Colonic mucosa (tissue), 4 donors: ENCODE measurements at places on chromosomes 3 and 15. TPM values are rescaled to one million over a fixed set of nuclear protein-coding genes. Genes with fewer than 3 reads are reported as not detected.

AGBL1 gene
- total RNA-seq = 0.10 TPM

CADM2 gene
- 2.8 TPM for total RNA-seq

GOLGA8R gene
- 0.54 TPM for total RNA-seq

CHCHD4 gene
- 14.5 TPM for total RNA-seq

FAM240A gene
- total RNA-seq = not detected

SLMAP gene
- total RNA-seq = 124 TPM

PIGZ gene
- total RNA-seq = 63.7 TPM

CHRD gene
- total RNA-seq = 2.0 TPM

GRCh38 chr3:158539414-158540014 lies 31.5 kb upstream of the MLF1 start:
- H3K27me3 ChIP-seq = no peaks in the 10 kb centered on the region
- no peaks in the 10 kb centered on the region for H3K4me1 ChIP-seq
- no peak overlapping the region for H3K4me3 ChIP-seq
- H3K36me3 ChIP-seq = no peaks in the 10 kb centered on the region
- peak; percentile 47 for DNase-seq

GRCh38 chr15:94582368-94582767 lies 351.0 kb downstream of the MCTP2 start:
- H3K36me3 ChIP-seq = no peaks in the 10 kb centered on the region
- H3K27me3 ChIP-seq = no peaks in the 10 kb centered on the region
- H3K4me1 ChIP-seq = no peaks in the 10 kb centered on the region
- DNase-seq = peak; percentile 20

DNA sequence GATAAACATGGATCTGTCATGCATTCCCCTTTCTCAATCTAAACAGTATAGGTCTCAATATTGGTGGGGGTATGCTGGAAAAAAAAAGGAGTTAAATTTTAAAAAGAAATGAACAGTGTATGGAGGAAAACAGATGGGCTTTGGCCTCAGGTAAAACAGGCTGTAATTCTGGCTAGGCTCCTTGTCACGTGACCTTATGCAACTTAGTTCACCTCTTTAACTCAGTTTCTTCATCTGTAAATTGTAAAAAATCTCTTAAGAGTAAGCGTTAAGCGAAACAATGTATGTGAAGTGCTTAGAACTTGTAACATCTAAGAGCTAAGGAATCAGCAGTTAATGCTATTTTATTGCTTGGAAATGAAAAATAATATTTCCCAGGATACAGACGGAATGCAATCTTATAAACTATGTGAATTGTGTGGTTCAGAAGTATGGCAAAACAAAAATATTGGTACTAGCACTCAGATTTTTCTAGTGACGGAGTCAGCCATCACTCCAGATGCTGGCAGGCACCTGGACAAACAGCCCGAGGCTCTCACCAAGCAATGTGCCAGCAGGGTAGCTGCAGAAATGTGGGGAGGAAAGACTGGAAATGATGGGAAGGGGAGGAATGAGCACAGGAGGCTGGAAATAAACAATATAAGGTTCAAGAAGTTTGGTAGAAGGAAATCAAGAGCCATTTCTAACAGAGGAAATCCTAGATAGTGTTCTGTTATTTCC lies 172.8 kb downstream of the USP13 start:
- H3K27ac ChIP-seq = no peak overlapping the region
- H3K36me3 ChIP-seq = no peaks in the 10 kb centered on the region
- H3K4me3 ChIP-seq = no peak overlapping the region
- H3K4me1 ChIP-seq = no peaks in the 10 kb centered on the region

DNA sequence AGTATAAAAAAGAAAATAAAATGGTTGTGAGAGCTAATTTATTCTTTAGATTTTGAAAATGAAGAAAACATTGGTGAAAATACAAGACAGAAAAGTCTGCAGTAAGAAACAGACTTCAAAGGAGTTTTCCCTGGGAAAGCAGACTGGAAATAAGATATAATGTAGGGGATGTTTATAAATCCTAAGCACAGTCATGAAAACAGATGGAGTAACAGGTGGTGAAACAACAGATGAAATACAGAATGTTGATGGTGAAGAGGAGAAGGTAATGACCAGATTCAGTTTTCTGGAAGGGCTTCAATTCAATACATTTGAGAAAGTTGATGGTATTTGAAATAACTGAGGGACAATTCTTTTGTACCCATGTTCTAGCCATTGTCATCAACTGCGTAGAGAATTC lies 353.9 kb downstream of the CHL1 start:
- no peaks in the 10 kb centered on the region for H3K27me3 ChIP-seq
- no peaks in the 10 kb centered on the region for H3K4me1 ChIP-seq
- H3K4me3 ChIP-seq = no peak overlapping the region
- no peak overlapping the region for H3K27ac ChIP-seq

DNA sequence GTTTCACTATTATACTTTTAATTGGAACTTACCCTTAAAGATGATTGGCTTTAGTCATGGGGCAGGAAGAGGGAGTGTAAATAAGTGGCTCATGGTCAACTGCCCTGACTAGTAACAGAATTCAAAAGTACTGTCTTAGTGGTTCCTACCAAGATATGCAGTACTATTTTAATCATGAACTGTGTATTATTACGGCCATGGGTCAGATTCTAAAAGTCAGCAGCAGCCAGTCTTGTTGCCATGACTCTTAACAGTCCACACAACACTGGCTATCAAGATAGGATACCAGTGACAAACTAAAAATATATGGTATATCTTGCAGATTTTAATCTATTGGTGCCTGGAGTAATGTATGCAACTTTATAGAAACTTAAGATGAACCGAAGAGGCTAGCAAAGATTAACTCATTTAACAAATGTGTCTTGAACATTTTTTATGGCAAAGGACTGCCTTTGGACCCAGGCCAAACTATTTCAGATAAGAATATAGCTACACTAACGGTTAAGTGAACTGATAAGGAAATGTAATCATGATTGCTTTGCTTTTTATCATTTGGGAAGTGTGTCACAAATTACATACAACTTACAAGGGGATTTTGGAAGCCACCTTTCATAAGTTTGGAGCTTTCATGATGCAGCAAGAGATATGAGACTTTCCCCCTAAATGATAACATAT lies 163.7 kb downstream of the TCF12 start:
- no peak overlapping the region for H3K4me3 ChIP-seq
- no peak overlapping the region for H3K27ac ChIP-seq
- H3K4me1 ChIP-seq = peaks cover 5% of the 10 kb centered on the region
- no peaks in the 10 kb centered on the region for H3K27me3 ChIP-seq
- DNase-seq = peak; percentile 45
- no peaks in the 10 kb centered on the region for H3K36me3 ChIP-seq

DNA sequence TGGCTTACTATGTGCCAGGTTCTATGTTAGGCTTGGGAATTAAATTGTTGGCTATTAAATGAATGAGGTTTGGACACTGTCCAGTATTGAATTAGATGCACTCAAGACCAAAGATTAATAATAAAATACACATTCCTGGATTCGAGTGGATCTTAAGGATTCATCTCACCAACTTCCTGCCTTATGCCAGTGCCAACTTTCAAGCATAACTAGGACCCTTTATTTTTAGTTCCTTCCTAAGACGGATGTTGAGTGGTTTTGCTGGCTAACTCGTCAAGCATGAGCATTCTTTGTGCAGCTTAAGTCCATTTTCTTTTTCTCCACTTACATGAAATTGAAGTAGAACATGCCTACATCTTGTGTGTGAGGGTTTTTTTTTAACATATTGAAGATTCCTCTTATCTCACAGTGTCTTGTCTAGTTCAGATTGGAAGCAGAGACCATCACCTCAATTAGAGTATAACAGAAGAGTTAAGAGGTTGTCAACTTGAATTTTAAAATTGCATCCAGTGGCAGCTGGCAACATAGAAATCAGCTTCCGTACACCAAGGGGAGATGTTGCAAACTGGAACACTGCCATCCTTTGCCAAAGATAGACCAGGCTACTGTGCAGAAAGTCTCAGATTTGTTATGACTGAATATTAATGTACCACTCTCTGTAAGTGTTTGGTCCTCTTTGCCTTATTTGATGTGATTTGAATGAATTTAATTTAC lies 106.3 kb upstream of the BFSP2 start:
- no peak overlapping the region for H3K4me3 ChIP-seq
- H3K27ac ChIP-seq = no peak overlapping the region
- no peaks in the 10 kb centered on the region for H3K27me3 ChIP-seq
- H3K36me3 ChIP-seq = no peaks in the 10 kb centered on the region
- H3K4me1 ChIP-seq = no peaks in the 10 kb centered on the region

DNA sequence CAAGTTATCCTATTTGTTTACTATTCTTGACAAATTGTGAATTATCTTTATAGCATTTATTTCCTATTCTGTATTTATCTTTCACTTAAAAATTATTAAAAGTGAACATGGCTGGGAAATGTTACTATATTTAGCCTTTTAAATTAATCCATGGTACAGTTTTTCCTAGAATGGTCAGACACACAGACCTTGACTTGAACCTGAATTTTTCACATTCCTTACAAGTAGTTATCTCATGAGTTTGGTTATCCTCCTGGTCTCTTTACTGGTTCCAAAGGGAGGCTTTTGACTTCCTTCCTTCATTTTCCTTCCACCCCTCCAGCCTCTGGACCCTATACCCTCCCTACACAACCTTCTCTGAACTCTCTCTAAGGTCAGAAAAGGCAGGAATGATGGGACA lies 280.6 kb downstream of the SATB1 start:
- no peak overlapping the region for H3K4me3 ChIP-seq
- no peaks in the 10 kb centered on the region for H3K4me1 ChIP-seq
- H3K27ac ChIP-seq = no peak overlapping the region
- H3K36me3 ChIP-seq = no peaks in the 10 kb centered on the region

- no peaks in the 10 kb centered on the region for H3K36me3 ChIP-seq
- no peaks in the 10 kb centered on the region for H3K27me3 ChIP-seq
- H3K27ac ChIP-seq = no peak overlapping the region
- no peak for DNase-seq
- no peak overlapping the region for H3K4me3 ChIP-seq
Observed at GRCh38 chr15:36608180-36608579, 28.8 kb downstream of the CDIN1 start.

DNA sequence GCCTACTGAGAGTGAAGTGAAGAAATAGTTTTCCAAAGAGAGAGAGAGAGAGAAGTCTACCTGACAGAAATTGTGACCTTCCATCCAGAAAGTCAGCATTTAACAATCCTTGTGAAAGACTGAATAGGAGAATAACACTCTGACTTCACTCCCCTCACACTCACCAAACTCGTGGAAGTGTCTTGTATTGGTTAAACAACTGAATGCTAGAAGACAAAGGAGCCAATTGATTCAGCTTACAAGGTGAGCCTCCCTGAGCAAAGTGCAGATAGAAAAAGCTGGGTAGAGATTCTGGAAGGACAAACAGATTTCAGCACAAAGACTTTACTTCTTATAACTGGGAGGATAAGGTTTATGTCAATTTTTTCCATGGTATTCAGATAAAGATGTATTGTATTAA lies 40.8 kb upstream of the OSTN start:
- H3K4me1 ChIP-seq = no peaks in the 10 kb centered on the region
- no peaks in the 10 kb centered on the region for H3K27me3 ChIP-seq
- H3K27ac ChIP-seq = no peak overlapping the region
- H3K4me3 ChIP-seq = no peak overlapping the region
- no peak for DNase-seq

GRCh38 chr15:74857082-74857655 lies 14.2 kb upstream of the ULK3 start:
- H3K36me3 ChIP-seq = peaks cover 16% of the 10 kb centered on the region
- H3K4me3 ChIP-seq = no peak overlapping the region
- DNase-seq = peak; percentile 80
- H3K27me3 ChIP-seq = no peaks in the 10 kb centered on the region
- peak overlapping the region; percentile 60 for H3K27ac ChIP-seq

- H3K36me3 ChIP-seq = no peaks in the 10 kb centered on the region
- peak; percentile 86 for DNase-seq
- no peak overlapping the region for H3K4me3 ChIP-seq
- H3K27me3 ChIP-seq = no peaks in the 10 kb centered on the region
Observed at GRCh38 chr15:52139599-52140462, 27.3 kb upstream of the BCL2L10 start.

DNA sequence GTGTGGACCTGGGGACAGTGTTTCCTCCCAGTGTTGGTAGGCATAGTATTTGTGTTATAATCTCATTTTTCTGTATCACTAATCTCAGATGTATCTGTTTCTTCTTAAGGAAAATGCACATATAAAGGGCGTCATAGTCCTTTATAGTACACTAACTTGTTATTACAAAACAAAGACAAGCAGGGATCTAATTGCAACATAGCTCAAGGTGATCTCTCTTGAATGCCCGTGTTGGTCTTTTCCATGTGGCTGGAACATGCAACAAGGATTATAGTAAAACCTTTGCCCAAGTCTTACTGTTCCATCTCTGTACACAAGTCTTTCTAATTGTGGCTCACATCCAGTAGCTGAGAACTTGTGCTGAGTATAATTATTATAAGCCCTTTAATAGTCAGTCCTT lies 3.5 kb upstream of the GPR87 start:
- H3K27ac ChIP-seq = no peak overlapping the region
- no peaks in the 10 kb centered on the region for H3K36me3 ChIP-seq
- H3K4me1 ChIP-seq = no peaks in the 10 kb centered on the region
- no peak for DNase-seq
- no peaks in the 10 kb centered on the region for H3K27me3 ChIP-seq
